Peyer's patch (tissue), 4 donors: ENCODE measurements at places on chromosomes 6 and 20.

- H3K27ac ChIP-seq: no peak overlapping the region
- H3K4me1 ChIP-seq: no peaks in the 10 kb centered on the region
- no peaks in the 10 kb centered on the region for H3K36me3 ChIP-seq
- no peak overlapping the region for H3K4me3 ChIP-seq
- H3K27me3 ChIP-seq: no peaks in the 10 kb centered on the region
Observed at GRCh38 chr20:2932498-2932897, 59.2 kb downstream of the PTPRA start.

DNA sequence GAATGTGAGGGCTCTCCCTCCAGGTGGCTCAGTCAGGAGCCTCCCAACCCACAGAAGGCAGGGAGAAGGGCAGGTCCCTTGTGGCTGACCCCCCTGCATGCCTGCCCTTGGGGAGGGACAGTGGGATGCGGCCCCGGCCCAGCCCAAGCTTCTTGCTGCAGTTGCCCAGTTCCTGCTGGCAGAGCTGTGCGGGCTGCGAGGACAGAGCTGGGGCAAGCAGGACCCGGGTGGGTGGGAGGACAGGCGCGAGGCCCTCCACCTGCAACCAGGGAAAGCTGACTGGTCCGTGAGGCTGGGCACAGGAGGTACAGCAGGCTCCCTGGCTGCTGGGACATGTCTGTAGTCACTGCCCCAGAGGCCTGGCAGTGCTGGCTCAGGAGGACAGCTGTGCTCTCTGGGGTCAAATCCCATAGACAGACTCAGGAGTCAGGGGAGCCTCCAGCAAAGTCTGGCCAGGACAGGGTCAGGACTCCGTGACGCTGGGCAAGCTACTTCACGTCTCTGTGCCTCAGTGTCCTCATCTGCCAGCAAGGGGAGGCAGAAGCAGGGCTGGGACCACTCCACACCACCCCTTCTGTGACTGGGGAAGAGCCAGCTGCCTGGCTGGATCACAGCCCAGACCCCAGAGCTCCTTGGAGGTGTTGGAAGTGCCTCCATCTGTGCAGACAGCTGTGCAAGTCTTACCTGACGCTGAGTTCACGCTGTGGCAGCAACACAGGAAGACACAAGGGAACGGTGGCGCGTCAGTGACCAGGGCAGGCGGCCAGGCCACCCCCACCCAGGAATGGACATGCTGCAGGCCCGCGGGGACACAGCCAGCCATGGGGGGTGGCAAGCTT is 13.0 kb downstream of the UCKL1 start:
- no peaks in the 10 kb centered on the region for H3K36me3 ChIP-seq
- peaks cover 6% of the 10 kb centered on the region for H3K4me1 ChIP-seq
- peak overlapping the region; percentile 58 for H3K27ac ChIP-seq
- no peak for DNase-seq
- H3K4me3 ChIP-seq: no peak overlapping the region
- no peaks in the 10 kb centered on the region for H3K27me3 ChIP-seq

DNA sequence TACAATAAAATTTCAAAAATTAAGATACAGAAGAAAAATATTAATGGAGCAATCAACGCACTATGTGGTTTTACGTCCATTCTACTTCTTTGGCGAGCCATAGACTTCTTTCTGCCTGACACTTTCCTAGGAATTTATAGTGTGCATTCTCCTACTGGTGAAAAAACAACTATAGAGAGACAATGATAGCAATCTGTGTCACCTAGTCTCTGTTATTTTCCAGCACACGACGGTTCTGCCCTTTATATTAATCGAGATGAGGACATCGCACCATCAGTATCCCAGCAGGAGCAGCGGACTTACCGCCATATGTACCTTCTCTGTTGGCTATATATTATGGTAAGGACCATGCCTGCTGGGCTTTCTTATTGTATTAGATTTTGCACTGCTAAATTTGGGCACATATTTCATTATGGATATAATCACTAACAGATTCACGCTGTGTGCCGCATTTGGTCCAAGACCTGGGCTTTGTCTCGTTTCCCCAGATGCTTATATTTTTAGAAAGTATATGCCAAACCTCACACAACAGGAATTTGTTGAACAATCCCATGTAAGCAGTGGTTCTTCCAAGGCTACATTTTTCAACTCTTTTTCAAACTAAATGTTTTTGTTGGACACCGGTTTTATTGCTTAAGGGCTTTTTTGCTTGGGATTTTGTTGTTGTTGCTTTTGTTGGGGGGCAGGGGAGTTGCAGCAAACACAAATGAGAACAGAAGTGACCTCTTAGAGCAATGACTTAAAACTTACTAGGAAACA is 166.4 kb downstream of the ADAT2 start:
- H3K27me3 ChIP-seq: no peaks in the 10 kb centered on the region
- DNase-seq: no peak
- H3K4me3 ChIP-seq: no peak overlapping the region
- H3K36me3 ChIP-seq: no peaks in the 10 kb centered on the region
- no peaks in the 10 kb centered on the region for H3K4me1 ChIP-seq

GRCh38 chr20:12414446-12415274 is 497.0 kb downstream of the BTBD3 start:
- no peak overlapping the region for H3K4me3 ChIP-seq
- H3K4me1 ChIP-seq: no peaks in the 10 kb centered on the region
- DNase-seq: no peak

GRCh38 chr20:50467718-50468356 is 42.3 kb upstream of the PTPN1 start:
- no peaks in the 10 kb centered on the region for H3K36me3 ChIP-seq
- DNase-seq: no peak
- no peaks in the 10 kb centered on the region for H3K27me3 ChIP-seq
- H3K27ac ChIP-seq: no peak overlapping the region
- H3K4me1 ChIP-seq: no peaks in the 10 kb centered on the region

GRCh38 chr20:37904008-37904642 is 1.2 kb downstream of the VSTM2L start:
- H3K27ac ChIP-seq: no peak overlapping the region
- H3K36me3 ChIP-seq: no peaks in the 10 kb centered on the region
- H3K4me3 ChIP-seq: no peak overlapping the region
- H3K27me3 ChIP-seq: no peaks in the 10 kb centered on the region
- no peak for DNase-seq

- DNase-seq: no peak
- no peaks in the 10 kb centered on the region for H3K4me1 ChIP-seq
- H3K27me3 ChIP-seq: no peaks in the 10 kb centered on the region
Observed at GRCh38 chr6:52482903-52483670, 62.9 kb downstream of the EFHC1 start.

DNA sequence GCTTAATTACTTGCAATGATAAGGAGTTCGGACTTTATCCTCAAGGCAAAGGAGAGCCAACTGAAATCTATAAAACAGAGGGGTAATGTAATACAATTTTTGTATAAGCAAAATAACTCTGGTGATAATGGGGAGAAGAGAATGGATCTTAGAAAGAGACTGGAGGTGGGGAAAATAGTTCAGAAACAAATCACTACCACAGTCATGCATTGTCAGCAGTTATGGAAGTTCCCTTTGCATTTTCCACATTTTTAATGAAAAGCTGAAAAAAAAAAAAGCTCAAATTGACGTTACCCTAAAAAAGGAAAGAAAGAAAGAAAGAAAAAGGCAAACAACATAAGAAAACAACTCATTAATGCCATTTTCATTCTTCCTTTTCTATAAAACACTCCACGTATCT is 337.6 kb upstream of the HSF2 start:
- no peak for DNase-seq
- no peaks in the 10 kb centered on the region for H3K4me1 ChIP-seq
- H3K27ac ChIP-seq: no peak overlapping the region
- H3K27me3 ChIP-seq: no peaks in the 10 kb centered on the region

- no peak overlapping the region for H3K4me3 ChIP-seq
- no peaks in the 10 kb centered on the region for H3K4me1 ChIP-seq
- DNase-seq: no peak
- H3K27me3 ChIP-seq: no peaks in the 10 kb centered on the region
Observed at GRCh38 chr6:137588472-137588871, 94.3 kb upstream of the OLIG3 start.

GRCh38 chr6:27966044-27966443 is 9.0 kb downstream of the OR2B6 start:
- no peaks in the 10 kb centered on the region for H3K4me1 ChIP-seq
- no peak overlapping the region for H3K27ac ChIP-seq
- H3K4me3 ChIP-seq: no peak overlapping the region
- H3K36me3 ChIP-seq: no peaks in the 10 kb centered on the region

- peak overlapping the region; percentile 48 for H3K4me3 ChIP-seq
- H3K27me3 ChIP-seq: no peaks in the 10 kb centered on the region
- H3K36me3 ChIP-seq: no peaks in the 10 kb centered on the region
- H3K27ac ChIP-seq: peak overlapping the region; percentile 65
Observed at GRCh38 chr20:25539742-25540672, 45.3 kb downstream of the NINL start.

DNA sequence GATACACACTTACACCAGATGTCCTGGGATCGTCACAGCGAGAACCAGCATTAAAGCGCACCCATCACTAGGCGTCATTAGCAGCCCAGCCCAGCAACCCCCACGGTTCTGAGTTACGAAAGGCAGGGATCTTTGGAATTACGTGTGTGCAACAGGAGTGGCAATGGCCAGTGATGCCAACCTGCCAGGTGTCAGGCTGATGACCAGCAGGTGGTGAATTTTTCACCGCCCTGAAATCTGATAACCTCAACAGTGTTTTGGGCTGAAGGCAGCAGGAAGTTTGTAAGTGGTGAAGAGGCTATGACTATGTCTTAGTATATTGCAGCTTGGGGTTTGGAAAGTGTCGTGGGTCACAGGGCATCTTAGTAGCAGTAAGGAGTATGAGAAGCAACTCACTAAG is 166.1 kb downstream of the TMEM242 start:
- no peak overlapping the region for H3K27ac ChIP-seq
- no peaks in the 10 kb centered on the region for H3K36me3 ChIP-seq
- H3K27me3 ChIP-seq: no peaks in the 10 kb centered on the region
- H3K4me3 ChIP-seq: no peak overlapping the region

GRCh38 chr20:57686931-57687652 is 22.7 kb downstream of the PMEPA1 start:
- no peak overlapping the region for H3K4me3 ChIP-seq
- H3K27ac ChIP-seq: no peak overlapping the region
- no peaks in the 10 kb centered on the region for H3K27me3 ChIP-seq
- no peak for DNase-seq

- H3K4me1 ChIP-seq: no peaks in the 10 kb centered on the region
- H3K4me3 ChIP-seq: no peak overlapping the region
- H3K36me3 ChIP-seq: no peaks in the 10 kb centered on the region
- DNase-seq: no peak
- H3K27ac ChIP-seq: peak overlapping the region; percentile 7
Observed at GRCh38 chr6:170147832-170148708, 142.8 kb downstream of the DLL1 start.

DNA sequence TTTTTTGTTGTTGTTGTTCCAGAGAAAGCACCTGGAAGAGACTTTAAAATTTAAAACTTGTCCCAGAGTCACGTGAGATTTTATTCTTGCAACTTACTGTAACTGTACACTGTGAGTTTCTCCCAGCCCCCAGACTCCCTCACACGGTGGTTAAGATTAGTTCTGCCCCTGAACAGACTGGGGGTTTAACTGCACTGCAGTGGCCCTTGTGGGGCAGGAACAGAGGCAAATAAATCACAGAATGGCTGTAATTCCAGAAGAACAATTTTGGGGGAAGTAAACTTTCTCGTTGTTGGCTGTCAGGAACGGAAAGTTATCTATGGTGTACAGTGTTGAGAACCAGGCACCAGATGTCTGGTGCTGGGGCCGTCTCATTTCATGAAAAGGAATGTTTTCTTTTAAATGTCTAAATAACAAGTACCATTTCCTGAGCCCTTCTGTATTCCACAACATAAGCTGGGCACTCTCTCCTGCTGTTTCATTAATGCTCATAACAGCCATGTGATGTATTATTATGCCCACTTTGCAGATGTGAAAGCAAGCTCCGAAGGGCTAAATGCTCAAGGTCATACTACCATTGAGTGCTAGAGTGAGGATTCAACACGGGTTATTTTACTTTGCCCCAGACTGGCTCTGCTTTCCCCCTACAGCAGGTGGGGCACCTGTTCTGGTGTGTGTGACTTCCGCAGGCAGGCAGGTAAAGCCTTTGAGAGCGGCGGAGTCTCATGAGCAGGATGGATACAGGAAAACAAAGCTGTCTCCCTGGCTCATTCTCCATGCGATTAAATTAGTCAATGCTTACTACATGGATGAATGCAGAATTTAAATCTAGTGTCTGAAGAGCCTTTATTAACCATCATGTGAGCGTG is 30.5 kb downstream of the CNKSR3 start:
- no peaks in the 10 kb centered on the region for H3K4me1 ChIP-seq
- peak overlapping the region; percentile 14 for H3K27ac ChIP-seq
- DNase-seq: no peak

DNA sequence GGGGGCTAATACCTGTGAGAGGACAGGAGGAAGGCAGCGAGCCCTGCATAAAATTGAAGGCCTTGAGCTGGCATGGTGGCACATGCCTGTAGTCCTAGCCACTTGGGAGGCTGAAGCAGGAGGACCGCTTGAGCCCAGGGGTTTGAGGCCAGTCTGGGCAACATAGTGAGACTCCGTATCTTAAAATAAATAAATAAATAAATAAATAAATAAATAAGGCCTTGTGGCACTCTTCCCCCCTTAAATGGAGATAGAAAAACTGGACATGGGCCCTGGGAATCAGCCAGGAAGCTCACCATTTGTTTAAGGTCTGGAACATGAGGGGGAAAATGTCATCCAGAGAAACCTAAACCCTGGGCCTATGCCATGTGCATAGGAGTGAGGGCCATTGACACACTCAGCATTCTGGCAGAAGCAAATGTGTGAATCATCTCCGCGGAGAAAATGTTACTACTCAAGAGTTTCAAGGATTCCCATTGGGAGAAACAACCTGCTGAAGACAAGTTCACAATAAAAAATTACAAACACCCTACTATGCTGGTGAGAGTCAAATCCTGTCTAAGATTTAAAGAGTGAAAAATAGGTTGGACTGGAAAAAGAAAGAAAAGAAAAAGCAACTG is 51.9 kb upstream of the UBR2 start:
- H3K4me1 ChIP-seq: no peaks in the 10 kb centered on the region
- H3K27me3 ChIP-seq: no peaks in the 10 kb centered on the region
- H3K27ac ChIP-seq: no peak overlapping the region
- H3K36me3 ChIP-seq: no peaks in the 10 kb centered on the region

DNA sequence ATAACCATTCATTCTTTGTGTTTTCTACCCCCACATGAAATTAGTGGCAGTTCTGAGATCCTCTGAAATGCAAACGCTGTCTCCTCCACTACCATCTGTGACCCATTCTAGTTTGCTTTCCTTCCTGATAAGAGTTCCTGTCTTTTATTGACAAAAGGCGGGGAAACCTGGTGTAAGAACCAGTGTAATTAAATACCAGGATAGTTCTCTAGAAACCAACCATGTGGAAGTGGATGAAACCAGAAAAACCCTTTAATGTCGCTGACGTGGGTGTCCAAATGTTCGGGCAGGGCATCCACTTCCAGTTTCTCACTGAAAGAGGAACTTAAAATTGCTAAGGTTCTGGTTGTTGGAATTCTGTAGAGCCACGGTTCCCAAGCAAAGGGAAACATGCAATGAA is 79.1 kb downstream of the TNFRSF21 start:
- DNase-seq: no peak
- no peaks in the 10 kb centered on the region for H3K4me1 ChIP-seq
- H3K27me3 ChIP-seq: no peaks in the 10 kb centered on the region
- H3K27ac ChIP-seq: no peak overlapping the region
